ENCODE measurements at places on chromosomes 4 and X.

DNA sequence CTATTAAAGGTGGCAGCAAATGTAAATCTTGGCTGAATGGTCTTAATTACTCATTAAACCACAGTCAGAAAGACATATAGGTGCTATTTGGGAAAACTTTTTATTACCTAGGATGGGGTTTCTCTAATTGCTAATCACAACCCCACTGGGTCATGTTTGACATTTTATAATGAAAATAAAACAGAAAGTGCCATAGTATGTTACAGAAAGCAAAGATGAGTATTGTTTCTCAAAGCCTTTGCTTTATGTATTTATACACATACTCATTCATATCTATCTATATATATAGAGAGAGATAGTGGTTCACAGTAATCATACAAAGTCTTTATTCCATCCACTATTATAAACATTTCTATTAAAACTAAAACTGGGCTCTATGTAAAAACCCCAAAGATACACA, 18.2 kb downstream of the TMEM184C start:
- no peak for DNase-seq
- peaks cover 18% of the 10 kb centered on the region for H3K36me3 ChIP-seq
- no peak overlapping the region for H3K27ac ChIP-seq
- no peaks in the 10 kb centered on the region for H3K4me1 ChIP-seq
- no peak overlapping the region for H3K4me3 ChIP-seq
- H3K27me3 ChIP-seq: no peaks in the 10 kb centered on the region

GRCh38 chr4:167715176-167715575, 377.2 kb upstream of the ANXA10 start:
- no peak for DNase-seq
- H3K27ac ChIP-seq: no peak overlapping the region
- no peaks in the 10 kb centered on the region for H3K27me3 ChIP-seq
- no peaks in the 10 kb centered on the region for H3K4me1 ChIP-seq

DNA sequence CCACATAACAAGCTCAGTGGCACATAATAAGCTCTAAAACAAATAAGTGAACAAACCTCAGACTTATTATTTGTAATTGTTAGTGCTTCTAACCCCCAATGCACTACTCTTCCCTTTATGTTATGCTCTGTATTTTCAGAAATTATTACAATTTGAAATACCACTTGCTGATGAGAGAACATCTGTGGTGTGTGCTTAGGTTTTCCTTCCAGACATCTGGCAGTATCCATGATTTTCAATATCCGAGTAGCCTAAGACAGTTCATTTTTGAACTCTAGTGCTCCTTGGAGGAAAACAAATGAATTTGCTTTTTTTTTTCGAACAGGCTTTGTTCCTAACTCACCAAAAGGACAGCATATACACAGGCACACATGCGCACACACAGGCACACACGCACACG, 278.7 kb upstream of the CLNK start:
- no peaks in the 10 kb centered on the region for H3K36me3 ChIP-seq
- no peak overlapping the region for H3K27ac ChIP-seq
- no peaks in the 10 kb centered on the region for H3K4me1 ChIP-seq
- H3K4me3 ChIP-seq: no peak overlapping the region

DNA sequence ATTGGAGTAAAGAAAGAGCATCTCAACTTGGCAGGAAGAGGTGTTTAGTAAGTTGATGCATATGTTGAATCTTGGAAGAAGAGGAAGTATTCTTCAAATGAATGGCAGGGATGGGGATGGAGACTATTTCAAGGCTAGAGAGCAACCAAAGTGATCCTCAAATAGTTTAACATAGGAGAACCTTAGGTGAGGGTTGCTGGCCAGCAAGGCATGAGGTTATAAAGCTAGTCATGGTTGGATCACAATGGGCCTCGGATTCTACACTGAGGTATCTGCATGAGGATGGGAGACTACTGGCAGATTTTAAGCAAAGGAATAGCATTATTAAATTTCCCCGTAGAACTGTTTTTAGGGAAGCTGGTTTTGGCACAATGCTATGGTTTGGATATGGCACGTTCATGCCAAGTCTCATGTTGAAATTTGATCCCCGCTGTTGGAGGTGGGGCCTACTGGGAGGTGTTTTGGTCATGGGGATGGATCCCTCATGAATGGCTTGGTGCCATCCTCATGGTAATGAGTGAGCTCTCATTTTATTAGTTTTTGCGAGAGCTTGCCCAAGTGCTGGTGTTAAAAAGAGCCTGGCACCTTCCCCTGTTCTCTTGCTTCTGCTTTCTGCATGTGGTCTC, 41.9 kb upstream of the ETNPPL start:
- H3K4me1 ChIP-seq: no peaks in the 10 kb centered on the region
- no peaks in the 10 kb centered on the region for H3K27me3 ChIP-seq
- DNase-seq: no peak

GRCh38 chr4:121139533-121140222, 24.4 kb downstream of the TNIP3 start:
- H3K27me3 ChIP-seq: no peaks in the 10 kb centered on the region
- H3K36me3 ChIP-seq: no peaks in the 10 kb centered on the region
- DNase-seq: peak; percentile 77
- peaks cover 10% of the 10 kb centered on the region for H3K4me1 ChIP-seq

DNA sequence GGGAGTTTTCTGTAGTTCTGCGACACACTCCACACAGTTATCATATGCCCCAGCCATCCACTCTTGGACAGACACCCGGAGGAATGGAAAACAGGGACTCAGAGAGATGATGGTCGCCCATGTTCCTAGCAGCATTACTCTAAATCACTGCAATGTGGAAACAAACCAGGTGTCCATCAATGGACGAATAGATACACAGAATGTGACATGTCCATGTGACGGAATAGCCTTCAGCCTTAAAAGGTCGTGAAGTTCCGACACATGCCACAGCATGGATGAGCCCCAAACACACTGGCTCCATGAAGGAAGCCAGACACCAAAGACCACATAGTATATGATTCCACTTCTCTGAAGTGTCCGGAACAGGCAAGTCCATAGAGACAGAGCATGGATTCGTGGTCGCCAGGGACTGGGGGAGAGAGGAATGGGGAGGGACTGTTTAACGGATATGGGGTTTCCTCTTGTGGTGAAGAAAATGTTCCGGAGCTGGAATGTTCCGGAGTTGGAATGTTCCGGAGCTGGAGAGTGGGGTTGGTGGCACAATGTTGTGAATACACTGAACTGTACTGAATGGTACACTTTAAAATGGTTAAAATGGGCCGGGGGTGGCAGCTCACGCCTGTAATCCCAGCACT, 28.7 kb upstream of the AFAP1 start:
- no peak overlapping the region for H3K4me3 ChIP-seq
- no peaks in the 10 kb centered on the region for H3K27me3 ChIP-seq
- peaks cover 48% of the 10 kb centered on the region for H3K4me1 ChIP-seq
- no peaks in the 10 kb centered on the region for H3K36me3 ChIP-seq
- peak; percentile 82 for DNase-seq
